Caki2 (cell line): ENCODE measurements at places on chromosomes 11 and 22. TPM values are rescaled to one million over a fixed set of nuclear protein-coding genes. Genes with fewer than 3 reads are reported as not detected.

- no peak for DNase-seq
Observed at GRCh38 chr11:102802341-102802740, 4.4 kb upstream of the MMP1 start.

GRCh38 chr11:105092256-105093239 is 47.0 kb downstream of the CARD18 start:
- DNase-seq: peak; percentile 3

DNA sequence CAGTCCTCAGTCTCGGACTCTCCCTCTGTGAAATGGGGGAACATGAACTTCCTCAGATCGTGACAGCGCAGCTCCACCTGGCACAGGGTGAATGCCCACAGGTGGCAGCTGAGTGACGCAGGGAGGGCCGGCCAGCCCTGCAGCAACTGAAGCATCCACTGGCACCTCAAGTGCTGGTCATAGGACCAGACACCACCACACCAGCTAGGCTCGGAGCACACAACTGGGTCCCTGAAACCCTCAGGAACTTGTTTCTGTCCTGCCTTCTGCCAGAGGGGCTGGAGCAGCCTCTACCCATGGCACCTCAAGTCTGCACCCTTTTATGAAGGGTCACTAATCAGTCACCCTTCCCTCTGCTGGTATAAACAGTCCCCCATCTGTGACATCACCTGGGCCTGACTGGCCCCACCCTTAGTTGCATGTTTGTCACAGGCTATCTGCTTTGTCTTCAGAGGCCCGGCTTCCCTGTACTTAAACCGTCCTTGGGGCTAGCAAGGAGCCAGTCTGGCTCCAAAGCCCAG is 7.4 kb upstream of the CDC42BPG start:
- DNase-seq: no peak

DNA sequence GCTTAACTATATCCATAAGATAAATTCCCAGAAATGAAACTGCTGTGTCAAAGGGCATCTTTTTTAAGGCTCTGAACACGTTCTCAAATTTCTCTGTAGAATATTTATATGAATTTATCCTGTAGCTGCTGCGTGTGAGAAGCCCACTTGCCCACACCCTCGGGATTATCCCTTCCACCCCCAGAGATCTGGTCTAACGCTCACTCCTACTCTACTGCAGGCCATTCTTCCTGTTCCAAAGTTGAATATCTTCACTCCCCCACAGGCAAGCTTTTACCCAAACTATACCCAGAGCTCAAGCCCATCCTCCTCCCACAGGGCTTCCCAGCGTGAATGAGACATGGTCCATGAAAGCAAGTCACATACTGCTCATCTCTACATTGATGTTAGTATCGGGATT is 24.9 kb downstream of the SIAE start:
- no peak for DNase-seq

DNA sequence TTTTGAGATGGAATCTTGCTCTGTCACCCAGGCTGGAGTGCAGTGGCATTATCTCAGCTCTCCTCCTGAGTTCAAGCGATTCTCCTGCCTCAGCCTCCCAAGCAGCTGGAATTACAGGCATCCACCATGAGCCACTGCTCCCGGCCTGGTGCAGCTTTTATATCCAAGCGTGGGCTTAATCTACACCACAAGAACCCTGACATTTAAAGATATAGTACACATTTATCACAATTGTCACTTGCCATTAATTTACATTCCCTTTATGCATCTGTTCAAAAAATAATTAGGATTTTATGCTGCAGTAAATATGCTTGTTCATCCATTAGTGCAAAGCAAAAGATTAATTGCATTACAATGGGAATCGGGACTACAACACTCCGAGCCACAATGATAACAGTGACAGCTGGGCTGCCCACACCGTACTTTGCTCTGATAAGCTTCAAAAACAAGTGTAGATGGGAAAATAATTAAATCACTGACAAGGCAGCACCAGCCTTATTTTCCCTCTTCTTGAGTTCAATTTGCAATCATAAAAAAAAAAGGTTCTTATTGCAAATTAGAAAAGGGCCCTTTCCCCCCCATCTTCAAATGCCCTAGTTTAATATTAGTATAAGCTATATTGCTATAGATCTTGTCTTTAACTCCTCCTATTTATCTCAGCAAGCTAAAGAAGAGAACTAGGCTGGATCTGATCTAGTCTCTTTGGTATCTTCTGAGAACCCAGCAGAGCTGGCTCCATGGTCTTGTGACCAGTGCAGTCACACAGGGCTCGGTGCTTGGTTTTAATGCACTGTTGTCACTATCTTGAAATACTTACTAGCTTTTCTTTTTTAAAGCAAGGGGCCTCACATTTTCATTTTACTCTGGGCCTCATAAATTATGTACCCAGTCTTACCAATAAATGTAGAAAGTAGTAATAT is 206.2 kb upstream of the LRRC4C start:
- no peak for DNase-seq

DNA sequence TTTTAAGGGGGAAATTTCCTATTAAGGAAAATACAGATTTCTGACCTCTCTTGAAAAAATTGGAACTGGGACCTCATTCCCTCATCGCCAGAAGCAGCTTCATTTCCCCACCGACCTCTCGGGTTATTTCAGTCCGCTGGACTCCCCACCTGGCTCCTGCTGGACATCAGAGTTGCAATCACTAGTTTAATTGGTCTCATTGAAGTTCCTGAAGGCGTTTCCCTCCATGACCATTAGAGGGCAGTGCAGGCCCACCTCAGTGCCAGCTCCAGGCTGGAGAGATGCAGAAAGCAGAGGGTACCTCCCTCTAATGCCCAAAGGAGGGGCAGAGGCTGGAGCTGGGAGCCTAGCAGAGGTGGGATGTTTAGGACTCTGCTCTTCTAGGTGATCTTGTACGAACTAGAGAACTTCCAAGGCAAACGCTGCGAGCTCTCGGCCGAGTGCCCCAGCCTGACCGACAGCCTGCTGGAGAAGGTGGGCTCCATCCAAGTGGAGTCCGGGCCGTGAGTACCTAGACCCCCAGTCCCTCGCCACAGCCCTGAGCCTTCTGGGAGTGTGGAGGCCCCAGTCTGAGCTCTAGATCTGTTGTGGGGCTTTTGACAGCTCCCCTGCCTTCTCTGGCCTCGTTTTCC is 2.7 kb downstream of the CRYBB3 start:
- DNase-seq: peak; percentile 56

DNA sequence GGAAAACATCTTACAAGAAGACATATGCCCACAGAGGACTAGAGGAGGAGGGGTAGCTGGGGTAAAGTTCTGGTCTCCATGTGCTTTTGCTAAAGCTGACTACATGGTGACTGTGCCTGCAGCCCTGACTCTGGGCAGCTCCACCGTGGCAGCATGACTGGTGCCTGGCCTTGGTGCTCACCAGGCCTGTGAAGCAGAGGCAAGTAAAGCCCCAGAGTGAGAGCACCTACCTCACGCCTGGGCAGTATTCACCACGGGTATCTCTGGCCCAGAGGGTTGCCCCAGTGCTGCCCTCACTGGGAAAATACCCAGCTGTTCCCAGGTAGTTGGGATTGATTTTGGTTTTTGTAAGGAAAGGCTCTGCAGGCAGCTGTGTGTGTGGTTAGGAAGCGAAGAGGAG is 78.3 kb downstream of the CTTN start:
- no peak for DNase-seq

NAALAD2 gene
- not detected in 2 replicates for total RNA-seq

KCNQ1OT1 gene
- under 0.01 TPM in 1 of 2 replicates, not detected in the other for total RNA-seq
